NCI-H748 treated with DMSO at 0.1 percent for 48 hours (cell line): ENCODE measurements at places on chromosomes 6 and 20.

GRCh38 chr20:18058661-18059467 lies 1.1 kb upstream of the OVOL2 start:
- DNase-seq = peak; percentile 93

- DNase-seq = no peak
These were observed 57.8 kb downstream of the ATP9A start for GRCh38 chr20:51710361-51710894.

DNA sequence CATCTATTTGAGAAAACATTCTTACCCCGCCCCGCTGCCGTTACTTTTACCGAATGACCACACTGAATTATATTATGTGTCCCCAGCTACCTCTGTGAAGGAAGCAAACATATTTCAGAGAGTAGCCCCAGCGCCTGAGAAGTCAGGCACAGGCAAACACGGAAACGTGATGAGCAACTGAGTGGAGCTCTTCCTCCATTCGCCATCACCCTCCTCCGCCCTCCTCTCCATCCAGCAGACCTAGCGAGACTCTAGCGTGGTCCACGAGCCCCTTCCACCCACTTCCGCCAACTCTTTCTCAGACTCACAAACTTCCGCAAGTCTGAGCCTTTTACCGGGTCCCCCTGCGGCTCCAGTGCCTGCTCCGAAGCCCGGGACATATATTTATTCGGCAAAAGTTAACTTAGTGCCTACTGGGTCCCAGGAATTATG lies 582 bp downstream of the SNRPB start:
- peak; percentile 47 for DNase-seq

DNA sequence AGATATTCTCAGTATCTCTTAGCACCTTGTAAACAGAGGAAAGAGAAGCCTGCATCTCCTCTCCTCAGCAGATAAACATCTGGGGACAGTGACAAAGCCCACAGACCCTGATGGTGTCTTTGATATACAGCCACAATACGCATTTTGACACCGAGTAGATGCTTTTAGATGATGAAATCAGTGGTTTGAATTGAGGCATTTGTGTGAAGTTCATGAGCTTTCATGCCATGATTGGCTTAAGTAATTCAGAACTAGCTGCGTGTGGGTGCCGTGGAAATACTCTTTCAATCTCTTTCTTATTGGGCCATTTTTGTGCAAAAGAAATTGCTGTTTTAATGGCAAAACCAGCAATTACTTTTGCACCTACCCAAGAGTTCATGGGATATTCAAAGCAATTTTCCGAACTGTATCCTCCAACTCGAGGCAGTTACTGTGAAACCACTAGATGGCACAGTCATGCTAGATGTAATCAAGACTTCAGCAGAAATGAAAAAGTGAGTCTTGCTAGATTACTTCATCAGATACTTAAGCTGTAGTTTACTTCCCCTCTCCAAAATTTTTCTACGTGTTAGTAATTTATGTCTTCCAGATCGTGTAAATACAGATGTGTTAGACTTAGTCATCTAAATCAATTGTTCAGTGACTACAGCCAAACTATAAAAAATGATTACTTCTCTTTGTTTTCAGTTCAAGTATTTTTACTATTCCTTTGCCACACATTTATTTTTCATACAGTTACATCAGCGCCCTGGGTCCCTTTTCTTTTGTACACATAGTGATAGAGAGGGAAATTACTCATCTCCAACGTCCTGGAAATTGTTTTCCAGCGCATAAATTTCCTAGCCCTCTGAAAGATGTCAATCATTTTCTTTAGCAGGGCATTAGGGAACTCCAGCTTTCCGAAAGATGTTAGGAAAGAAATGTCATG lies 49.4 kb downstream of the IYD start:
- peak; percentile 54 for DNase-seq

- no peak for DNase-seq
These were observed 75.7 kb downstream of the TCP11 start for GRCh38 chr6:35065441-35065800.

DNA sequence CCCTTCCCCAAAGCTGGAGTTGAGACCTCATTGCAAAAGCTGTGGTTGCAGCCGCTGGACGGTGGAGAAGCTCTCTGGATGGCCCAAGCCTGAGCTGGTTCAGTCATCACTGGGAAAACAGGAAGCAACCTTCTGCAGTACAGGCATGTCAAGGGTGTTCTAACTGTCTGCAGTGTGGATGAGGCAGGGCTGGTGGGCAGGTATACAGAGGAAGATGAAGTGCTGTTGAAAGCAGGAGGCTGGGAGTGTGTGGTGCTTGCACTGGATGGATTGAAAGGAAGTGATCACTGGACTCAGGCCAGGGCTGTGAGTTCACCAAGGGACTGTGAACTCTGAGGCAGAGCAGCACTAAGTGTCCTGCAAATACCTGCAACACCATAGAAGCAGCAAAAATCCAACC lies 89.0 kb upstream of the NOX3 start:
- no peak for DNase-seq

GRCh38 chr6:78749326-78749725 lies 118.0 kb upstream of the IRAK1BP1 start:
- DNase-seq = no peak

GRCh38 chr20:1335961-1336698 lies 7.2 kb upstream of the SDCBP2 start:
- no peak for DNase-seq

GRCh38 chr6:2030682-2031244 lies 214.6 kb downstream of the GMDS start:
- DNase-seq = peak; percentile 83

DNA sequence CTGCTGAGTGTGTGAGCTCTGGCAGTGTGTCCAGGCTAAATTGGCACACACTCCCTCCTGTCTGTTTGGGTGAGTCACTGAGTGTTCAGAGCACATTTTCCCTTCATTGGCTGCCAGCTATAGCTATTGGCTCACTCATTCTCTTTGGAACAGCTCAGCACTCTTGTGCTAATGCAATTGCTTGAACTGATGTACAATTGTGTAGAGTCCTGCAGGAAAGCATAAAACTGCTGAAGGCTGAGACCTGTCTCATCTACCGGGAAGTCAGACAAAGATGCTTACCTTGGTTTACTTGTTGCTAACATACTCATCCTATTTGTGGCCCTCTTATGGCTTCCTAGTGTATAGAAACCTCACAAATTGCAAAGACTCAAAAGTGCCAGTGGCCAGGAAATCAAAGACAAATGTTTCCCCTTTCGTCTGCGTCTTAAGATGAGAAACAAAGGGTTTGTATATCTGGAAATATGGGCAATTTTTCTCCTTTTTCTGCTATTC lies 351.0 kb downstream of the BCKDHB start:
- no peak for DNase-seq

GRCh38 chr6:137792160-137793033 lies 74.7 kb upstream of the TNFAIP3 start:
- no peak for DNase-seq

- DNase-seq = no peak
These were observed 811.5 kb downstream of the TENT5A start for GRCh38 chr6:80940976-80941375.

DNA sequence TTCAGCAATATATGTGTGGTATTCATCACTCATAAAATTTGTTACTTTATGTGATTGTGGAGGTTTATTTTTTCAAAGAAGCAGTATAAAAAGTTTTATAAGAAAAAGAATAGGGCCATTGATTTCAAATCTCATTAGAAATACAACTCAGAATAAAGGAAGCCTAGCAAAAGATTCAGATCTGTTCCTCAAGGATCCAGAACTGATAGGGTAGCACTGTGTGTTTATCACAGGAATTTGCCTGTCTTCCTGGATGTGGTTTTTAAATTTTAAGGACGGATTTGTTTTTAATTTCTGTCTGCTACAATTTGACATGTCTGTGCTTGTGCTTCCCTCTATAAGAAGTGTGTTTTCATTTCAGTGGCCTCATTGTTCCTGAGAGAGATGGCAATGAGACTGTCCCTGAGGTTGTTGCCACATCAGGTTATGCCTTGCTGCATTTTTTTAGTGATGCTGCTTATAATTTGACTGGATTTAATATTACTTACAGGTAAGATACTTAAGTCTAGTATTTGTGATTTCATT lies 74.6 kb downstream of the ATRN start:
- DNase-seq = no peak

DNA sequence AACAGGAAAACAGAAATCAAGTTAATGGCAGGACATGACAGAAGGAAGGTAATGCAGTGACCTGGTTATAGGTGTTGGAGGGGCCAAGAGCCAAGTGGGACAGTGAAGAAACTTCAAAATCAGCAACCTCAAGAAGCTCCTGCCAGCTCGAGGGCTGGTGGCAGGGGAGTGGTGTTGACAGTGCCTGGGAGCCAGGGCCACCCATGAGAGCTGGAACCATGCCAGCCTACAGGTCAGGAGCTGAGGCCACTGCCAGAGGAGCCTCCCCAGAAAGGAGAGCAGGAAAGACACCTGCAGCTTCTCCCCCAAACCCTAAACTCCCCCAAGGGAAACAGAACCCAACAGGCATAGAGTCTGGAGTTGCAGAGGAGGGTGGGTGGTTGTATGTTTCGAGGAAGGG lies 262.1 kb downstream of the LRFN2 start:
- DNase-seq = no peak

DNA sequence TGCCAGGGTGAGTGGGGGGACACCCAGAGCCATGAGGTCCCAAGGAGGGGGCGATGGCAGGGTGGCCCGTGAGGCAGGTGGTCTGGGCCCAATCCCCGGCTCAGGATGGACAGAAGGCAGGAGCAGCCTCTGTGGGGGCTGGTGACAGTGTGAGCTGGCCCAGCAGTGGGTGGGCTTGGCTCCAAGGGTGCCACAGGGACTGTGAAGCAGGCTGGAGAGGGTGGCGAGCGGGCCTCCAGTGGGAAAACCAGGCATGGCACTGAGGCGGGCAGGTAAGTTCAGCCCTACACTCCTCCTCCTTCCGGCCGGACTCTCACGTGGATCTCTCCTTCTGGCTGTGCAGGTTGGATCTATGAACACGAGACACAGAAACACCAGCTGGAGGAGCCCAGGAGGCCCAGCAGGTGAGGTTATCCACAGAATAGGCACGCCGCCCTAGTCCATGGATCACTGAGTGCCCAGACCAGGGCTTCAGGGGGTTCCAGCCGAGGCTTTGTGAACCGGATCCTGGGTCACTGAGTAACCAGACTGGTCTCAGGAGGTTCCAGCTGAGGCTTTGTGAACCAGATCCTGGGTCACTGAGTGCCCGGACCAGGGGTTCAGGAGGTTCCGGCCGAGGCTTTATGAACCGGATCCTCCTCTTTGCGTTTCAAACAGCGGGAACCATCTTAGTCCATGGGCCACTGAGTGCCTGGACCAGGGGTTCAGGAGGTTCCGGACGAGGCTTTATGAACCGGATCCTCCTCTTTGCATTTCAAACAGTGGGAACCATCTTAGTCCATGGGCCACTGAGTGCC lies 76.4 kb upstream of the BHLHE23 start:
- no peak for DNase-seq

DNA sequence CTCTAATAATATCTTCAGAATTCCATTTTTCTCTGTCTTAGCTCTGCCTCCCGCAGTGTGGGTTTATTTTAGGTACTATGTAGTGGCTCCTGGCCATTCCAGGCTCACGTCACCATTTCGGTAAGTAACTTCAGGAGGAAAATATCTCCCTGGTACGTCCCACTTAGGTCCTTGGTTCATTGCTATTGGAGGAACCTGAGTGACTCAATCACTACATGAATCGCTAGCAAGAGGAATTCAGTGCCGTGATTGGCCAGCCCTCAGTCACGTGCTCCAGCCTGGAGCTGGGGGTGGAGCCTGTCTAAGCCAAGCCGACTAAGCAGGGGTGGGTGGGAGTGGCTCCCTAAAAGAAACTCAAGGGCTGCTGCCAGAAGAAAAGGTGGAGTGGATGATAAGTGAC lies 67.3 kb upstream of the E2F3 start:
- DNase-seq = no peak

- no peak for DNase-seq
These were observed 19.6 kb downstream of the SLC22A2 start for GRCh38 chr6:160238761-160239751.

DNA sequence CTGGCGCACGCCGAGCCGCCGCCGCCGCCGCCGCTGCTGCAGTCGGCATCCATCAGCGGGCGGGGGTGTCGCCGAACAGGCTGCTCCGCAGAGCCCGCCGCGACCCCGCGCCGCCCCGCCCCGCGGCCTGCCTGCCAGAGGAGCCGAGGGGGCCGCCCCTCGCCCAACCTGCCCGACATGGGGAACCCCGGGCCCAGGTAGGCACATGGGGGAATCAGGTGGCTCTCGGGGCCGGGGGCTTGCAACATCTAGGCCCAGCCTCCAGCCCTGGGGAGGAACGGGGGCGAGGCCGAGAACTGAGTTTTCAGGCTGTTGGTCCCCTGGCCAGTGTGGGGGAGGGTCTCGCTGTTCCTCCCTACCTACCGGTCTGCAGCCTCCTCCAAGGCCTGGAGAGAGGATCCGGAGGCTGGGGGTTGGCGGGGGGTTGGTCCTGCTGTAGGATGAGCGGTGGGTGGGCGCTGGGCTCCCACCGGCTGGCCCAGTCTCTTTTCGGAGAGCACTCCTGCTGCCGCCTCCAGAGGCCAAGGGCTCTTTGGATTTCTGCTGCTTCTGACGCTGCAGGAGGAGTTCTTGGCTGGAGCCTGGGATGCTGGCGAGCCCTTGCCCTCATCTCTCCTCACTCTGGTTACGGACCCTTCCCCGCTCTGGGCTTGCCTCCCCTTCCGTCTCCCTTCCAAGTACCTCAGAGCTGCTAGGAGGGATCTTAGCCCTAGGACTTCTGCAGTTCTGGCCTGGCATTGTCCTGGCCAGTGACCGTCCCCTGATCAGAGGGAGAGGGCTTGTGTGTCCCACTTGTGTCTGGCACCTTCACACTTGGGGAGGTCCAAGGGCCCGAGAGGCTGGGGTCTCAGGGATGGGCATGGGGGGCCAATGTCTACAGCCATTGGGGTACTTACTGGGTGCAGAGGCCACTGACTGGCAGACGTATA lies at the start of gene EPB41L1:
Gene EPB41L1, plus strand, starts transcription at position 41 of the 929 bp plus-strand sequence. CDS start 19,038 bp downstream, outside the sequence.
- DNase-seq = no peak

DNA sequence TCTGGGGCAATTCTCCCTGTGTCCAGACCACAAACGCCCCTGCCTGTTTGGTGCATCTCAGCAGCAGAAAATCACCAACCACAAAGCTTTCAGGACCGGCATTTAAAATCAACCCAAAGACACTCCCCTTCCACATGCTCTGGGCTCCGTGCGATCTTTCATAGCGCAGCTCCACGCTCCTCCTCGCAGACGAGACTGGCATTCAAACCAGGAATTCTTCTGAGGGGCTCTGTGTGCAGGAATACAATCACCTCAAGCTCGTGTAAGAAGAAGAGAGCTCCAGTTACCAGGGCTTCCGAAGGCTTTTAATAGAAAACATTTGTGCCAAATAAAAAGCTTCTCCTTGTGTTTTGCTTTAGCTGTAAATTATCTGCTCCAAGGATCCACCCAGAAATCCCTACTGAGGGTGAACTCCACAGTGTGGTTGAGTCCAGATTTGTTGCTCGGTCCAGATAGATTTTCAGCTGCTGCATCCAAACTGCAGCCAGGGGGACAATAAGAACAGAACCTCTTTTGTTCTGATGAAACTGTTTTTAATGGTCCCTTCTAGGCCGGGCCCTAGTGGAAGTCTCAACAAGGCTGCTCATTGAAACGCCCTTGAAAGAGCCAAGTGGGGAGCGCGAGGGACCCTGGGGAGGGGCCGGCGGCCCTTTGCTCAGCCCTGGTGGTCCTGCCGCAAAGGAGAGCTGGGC lies 16.4 kb upstream of the BMP7 start:
- no peak for DNase-seq

- DNase-seq = no peak
These were observed 34.2 kb upstream of the KCNK5 start for GRCh38 chr6:39263303-39264037.
